Activated T-helper 17 cell treated with anti-CD3 and anti-CD28 coated beads, Interleukin-2, amount 50 U/mL, for 72 hours (primary cell): ENCODE measurements at places on chromosomes 16 and 17. TPM values are rescaled to one million over a fixed set of nuclear protein-coding genes. Genes with fewer than 3 reads are reported as not detected.

The FBXW10 gene
- total RNA-seq = not detected

The CCT6B gene
- 1.7 TPM for total RNA-seq

The HOXB8 gene
- total RNA-seq = not detected

DNA sequence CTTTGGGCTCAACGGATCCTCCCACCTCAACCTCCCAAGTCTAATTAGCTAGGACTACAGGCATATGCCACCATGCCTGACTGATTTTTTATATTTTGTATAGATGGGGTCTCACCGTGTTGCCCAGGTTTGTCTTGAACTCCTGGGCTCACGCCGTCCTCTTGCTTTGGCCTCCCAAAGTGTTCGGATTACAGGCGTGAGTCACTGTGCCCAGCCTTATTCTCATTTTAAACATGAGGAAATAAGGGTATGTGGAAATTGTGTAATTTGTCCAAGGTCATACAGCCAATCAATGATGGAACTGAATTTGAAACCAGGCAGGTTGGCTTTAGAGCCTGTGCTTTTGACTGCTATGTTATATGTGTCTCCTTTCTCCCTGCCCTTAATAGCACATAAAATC lies 27.4 kb upstream of the AQP8 start:
- no peak for ATAC-seq

GRCh38 chr17:50148226-50149090 lies 2.0 kb downstream of the PPP1R9B start:
- peak; percentile 57 for ATAC-seq

GRCh38 chr17:64172510-64172909 lies 42.6 kb upstream of the ERN1 start:
- ATAC-seq = no peak

DNA sequence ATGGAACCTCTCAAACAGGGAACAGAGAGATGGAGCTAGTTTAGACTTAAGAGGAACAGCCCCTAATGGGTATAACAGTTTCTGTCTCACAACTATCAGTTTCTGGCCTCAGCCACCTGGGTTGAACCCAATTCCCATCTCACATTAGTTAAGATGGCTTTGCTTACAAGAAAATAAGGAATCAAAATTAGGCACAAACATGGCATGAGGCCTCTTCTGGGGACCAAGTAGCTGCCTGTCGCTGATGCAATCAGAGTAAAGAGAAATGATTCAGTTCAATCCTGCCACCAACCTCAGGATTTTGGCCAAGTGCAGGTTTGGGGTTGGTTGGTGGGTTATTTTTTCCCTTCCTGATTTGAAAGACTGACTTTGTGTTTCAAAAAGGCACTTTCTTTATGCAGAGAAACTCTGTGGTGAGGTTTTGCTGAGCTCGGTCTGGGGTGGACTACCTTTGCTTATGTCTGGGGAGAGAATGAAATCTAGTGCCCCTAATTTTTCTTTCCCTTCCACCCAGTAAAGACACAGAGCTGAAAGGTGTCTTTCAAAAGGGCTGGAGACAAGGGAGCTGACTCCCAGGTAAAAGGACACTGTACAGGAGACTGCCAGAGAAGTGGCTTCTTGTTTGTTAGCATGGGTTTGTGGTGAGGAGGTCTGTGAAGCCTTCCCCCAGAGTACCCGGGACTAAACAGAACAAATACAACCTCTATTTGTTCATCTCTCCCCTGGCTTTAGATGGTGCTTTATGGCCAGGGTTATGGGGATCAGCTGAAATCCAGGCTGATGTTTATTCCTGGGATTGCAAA lies 44.8 kb upstream of the NFAT5 start:
- ATAC-seq = peak; percentile 92

- ATAC-seq = peak; percentile 63
Observed at GRCh38 chr17:8991514-8992285, 26.2 kb upstream of the PIK3R5 start.

GRCh38 chr16:12387786-12388185 lies 411.3 kb downstream of the SNX29 start:
- ATAC-seq = no peak

DNA sequence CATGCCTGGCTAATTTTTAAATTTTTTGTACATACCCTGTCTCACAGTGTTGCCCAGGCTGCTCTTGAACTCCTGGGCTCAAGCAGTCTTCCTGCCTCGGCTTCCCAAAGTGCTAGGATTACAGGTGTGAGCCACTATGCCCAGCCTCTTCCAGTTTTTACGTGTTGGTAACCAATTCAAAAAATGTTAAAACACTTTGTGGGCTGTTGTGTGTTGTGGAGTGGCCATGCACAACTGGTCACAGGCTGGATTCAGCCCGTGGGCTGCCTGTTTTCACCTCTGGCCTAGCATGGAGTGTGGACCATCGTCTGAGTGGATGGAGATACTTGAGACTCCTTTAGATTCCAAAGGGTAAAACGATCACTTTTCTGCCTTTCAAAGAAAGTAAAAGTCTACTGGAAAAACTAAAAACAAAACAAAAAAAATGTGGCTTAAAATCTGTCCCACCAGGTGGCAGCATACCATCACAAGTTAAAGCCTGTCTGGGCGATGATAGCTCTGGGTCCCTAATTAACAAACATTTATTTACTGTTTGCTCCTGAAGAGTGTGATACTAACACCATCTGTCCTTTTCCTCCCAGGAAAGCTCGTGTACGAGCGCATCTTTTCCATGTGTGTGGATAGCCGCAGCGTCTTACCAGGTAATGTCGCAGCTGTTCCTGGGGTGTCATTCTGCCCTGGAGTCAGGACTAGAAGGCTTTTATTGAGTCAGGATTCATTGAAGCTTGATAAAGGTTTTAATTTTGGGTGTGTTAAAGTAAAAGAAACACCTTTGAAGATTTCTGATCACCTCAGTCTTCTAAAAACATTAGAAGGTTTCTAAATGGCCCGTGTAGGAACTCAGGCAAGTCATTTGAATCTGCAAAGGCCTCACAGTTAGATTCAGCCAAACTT lies 45.8 kb downstream of the VPS35L start:
- ATAC-seq = no peak

DNA sequence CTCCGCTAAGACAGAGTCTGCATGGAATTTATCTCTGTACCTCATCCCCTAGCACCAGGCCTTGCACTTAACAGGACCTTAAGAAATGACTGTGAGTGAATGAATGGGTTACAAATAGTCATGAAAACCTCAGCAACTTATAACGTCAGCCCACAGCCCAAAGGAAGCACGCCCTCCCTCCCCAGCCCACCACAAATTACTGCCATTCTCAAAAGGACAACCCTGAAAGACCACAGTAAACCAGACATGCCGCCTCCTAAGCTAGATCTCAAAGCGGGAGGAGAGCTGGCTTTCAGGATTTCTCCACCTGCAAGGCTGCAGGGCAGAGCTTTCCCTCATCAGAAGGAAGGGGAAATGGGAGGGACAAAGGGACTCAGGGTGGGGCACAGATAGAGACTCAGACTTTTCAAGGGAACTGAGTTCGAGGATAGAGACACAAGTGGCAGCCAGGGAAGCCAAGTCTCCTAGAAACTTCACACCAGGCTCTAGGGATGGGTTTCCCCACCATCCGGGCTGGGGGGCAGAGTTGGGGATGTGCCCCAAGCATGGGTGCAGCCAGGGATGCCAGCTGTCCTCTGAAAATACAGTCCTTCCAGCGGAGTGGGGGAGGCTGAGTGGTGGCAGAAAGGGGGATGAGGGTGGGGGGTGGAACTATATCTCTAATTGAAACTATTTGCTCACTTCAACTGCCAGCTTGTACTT lies 56.7 kb downstream of the PLXDC1 start:
- peak; percentile 66 for ATAC-seq

DNA sequence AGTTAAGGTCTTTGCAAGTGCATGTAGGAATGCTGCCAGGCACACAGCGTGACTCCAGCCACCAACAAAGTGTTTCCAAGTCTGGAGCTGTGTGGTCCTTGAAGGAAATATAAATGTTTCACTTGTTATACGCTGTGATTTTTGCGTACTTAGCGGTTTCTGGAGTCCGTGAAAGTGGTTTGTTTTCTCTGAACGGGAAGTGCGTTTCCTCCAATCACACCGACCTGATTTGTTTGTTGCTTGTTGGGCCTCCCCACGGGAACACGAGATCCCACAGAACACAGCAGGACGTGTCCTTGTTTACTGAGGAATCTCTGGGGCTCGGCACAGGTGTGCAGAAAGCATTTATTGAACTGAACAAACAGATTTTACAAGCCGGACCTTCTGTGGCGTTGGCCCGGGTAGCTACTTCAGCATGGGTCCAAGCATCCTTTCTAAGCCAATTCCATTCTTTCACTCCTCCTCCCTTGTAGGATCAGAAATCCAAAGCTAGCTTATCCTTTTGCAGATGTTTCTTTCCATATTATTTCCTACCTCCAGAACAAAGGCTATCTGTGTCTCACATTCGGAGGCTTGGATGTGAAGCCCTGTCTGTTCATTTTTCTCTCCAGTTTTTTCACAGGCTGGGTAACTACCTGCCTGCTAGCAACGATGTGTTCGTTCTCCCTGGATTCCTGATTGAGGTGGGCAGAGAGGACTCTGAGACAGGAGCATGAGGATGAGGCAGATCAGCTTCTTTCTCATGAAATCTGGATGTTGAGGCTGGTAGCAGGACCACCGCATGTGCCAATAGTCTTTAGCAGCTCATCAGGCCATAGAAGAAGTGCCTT lies 44.6 kb downstream of the ABAT start:
- ATAC-seq = no peak

DNA sequence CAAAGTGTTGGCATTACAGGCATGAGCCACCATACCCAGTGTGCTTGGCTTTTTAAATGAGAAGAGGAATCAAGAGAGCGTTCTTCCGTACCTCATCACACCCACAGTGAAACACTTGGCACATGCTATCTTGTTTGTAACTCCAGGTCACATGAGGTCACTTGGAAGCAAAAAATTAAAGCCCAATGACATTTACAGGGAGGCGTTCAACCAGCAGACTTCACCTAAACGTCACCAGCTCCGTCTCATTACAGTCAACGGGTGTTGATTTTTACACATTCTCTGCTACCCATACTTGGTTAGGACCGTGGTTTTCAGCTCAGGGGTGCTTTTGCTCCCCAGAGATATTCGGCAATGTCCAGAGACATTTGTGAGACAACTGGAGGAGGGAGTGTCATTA lies 127.0 kb downstream of the XYLT1 start:
- ATAC-seq = no peak
